A172 (cell line): ENCODE measurements at places on chromosomes 2 and 18. TPM values are rescaled to one million over a fixed set of nuclear protein-coding genes. Genes with fewer than 3 reads are reported as not detected.

Gene ADRA2B
- total RNA-seq = not detected in 2 replicates

Gene GAREM1
- not detected in 2 replicates for total RNA-seq

Gene SNRNP27
- total RNA-seq = 92.3 and 168 TPM in 2 replicates

Gene IL1R1
- total RNA-seq = 1.7 and 2.6 TPM in 2 replicates

DNA sequence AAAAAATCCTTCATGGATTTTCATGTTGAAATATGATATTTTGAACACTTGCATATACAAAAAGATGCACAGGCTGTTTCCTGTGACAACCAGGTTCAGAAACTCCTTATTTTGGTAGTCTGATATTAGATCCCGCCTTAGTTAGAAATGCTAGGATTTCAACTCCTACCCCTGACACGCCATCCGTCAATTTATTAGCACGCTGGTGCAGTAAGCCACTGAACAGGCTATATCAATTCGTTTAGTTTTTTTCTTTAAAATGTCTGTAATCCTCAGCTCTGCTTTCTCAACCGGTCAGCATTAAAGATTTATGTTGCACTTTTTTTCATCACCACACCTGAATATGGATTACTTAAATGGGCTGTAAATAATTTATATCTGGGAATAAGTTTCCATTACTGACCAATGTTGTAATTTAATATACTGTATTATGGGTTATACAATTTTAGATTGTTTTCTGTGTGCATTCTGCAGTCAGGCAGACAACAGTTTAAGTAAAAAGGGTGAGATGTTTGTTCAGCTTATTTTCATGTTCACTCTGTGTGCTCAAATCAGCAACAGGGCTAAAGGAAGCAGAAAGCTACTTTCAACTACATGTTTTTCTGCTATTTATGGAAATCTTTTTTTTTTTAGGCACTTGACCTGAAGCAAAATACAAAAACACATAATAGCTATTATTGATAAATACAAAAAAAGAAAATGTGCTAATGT lies 227.7 kb downstream of the ARHGAP15 start:
- DNase-seq = no peak
